ENCODE measurements at places on chromosomes 6 and 20.

DNA sequence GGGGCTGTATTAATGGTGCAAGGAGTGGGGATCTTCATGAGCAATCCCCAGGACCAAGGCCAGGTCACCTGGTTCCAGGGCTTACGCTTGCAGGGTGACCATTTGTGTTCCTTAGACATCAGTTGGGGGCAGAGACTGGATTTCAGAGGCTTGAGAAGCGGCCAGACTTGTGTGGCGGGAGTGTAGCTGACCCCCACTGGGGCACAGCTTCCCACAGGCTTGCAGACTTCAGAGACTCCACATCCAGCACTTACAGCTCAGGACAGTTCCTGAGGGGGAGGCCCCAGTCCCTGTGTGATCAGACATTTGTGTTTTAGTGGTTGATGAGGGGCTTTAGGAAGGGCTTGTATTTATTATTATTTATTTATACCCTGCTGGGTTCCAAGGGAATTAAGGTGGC is 15.3 kb downstream of the TJAP1 start:
- H3K4me3 ChIP-seq: no peak overlapping the region
- peaks cover 36% of the 10 kb centered on the region for H3K4me1 ChIP-seq
- no peak for DNase-seq
- H3K27ac ChIP-seq: no peak overlapping the region
- H3K36me3 ChIP-seq: peaks cover 7% of the 10 kb centered on the region

DNA sequence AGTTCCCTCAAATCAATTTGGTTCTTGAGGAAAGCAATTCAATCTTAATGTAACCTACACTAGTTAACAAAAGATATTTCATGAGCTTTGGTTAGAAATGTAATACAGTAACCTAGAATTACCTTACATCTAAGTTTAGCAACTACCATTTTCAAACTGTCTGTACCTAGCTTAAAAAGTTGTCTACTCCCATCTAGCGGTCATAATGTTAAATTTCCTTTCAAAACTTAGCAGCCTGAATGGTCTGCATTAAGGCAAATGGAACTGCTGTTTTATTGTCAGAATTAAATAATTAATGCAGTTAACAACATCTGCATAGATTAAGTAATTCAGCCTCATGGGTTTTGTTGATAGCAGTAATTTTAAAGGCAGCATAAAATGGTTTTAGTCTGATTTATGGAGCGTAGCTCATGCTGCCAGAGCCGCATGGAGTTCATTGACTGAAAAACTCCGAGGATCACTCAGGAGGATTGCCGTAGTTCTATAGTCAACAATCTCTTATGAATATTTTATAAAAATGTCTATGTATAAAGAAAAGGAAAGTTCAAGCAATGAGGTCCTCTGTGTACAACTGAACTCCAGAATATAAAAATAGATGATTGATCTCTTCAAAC is 485.4 kb upstream of the MANEA start:
- no peaks in the 10 kb centered on the region for H3K4me1 ChIP-seq
- H3K27ac ChIP-seq: no peak overlapping the region
- DNase-seq: no peak

DNA sequence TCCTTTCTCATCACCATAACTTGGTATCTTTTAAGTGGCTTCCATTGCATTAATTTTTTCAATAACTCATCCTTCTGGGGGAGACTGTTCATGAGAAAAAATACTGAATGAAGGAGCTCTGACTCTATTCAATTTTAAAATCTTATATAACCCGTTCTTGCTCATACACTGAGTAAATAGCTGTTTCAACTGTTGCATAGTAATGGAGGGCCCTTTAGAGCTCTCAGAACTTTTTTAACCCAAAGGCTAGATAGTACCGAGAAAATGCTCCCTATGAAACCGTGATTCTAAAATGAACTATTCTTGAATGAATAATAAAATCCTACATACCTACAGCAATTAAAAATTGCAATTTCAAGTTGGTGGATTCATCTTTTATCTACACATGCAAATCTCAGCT is 5.3 kb downstream of the SLC2A12 start:
- peaks cover 6% of the 10 kb centered on the region for H3K4me1 ChIP-seq
- no peak overlapping the region for H3K27ac ChIP-seq

DNA sequence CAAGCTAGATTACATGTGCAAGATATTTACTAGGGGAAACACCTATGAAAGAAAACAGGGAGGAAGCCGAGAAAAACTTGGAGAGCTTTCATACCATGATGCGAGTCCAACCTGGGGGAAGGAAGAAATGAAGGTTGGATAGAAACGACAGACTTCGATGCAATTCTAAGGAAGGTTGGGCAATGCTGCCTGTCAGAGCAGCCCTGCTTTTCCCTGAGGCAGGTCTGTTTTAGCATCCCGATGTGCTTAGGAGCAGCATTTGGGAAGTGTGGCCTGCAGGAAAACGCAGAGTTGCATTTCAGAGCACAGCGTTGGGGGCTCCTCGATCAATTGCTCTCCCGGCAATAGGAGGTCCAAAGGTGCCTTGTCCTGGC is 91.9 kb upstream of the DTNBP1 start:
- H3K27ac ChIP-seq: no peak overlapping the region
- no peaks in the 10 kb centered on the region for H3K27me3 ChIP-seq
- no peaks in the 10 kb centered on the region for H3K36me3 ChIP-seq
- no peak for DNase-seq
- H3K4me1 ChIP-seq: no peaks in the 10 kb centered on the region
- H3K4me3 ChIP-seq: no peak overlapping the region

- H3K4me1 ChIP-seq: no peaks in the 10 kb centered on the region
- DNase-seq: no peak
- H3K4me3 ChIP-seq: no peak overlapping the region
- no peaks in the 10 kb centered on the region for H3K36me3 ChIP-seq
- no peak overlapping the region for H3K27ac ChIP-seq
Measured at GRCh38 chr20:39911497-39911896, 777.5 kb downstream of the MAFB start.

DNA sequence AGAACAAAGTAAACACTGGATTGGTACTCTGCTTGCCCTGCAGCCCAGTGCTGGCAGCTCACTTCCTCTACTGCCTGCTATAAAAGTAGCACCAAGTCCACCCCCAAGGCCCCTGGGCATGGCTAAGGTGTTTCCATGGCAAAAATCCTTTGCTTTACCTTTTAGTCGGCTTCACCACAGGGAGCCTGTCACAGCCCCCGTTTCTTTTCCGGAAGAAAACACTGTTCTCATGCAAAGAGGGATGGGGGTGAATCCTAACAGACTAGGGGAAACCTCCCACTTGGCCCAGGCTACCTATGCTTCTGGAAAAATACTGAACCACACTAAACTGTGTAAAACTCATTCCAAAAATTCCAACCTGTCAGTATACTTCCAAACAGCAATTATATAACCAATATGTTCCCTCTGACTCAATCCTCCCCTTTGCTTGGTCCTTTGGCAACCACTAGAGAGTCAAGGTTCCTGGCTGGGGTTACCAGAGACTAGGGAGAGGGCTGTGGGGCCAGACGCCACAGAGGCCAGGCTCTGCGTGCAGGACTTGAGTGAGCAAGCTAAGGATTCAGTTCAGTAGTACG is 16.1 kb downstream of the PPIL1 start:
- H3K4me3 ChIP-seq: no peak overlapping the region
- H3K36me3 ChIP-seq: peaks cover 86% of the 10 kb centered on the region
- H3K27ac ChIP-seq: no peak overlapping the region
- no peak for DNase-seq
- peaks cover 26% of the 10 kb centered on the region for H3K4me1 ChIP-seq

GRCh38 chr20:1788044-1788443 is 107.2 kb upstream of the SIRPA start:
- no peaks in the 10 kb centered on the region for H3K27me3 ChIP-seq
- no peaks in the 10 kb centered on the region for H3K36me3 ChIP-seq

GRCh38 chr20:32964575-32964974 is 39.7 kb downstream of the SUN5 start:
- H3K36me3 ChIP-seq: no peaks in the 10 kb centered on the region
- H3K27ac ChIP-seq: no peak overlapping the region
- no peaks in the 10 kb centered on the region for H3K4me1 ChIP-seq
- H3K27me3 ChIP-seq: peaks cover 78% of the 10 kb centered on the region
- DNase-seq: no peak

DNA sequence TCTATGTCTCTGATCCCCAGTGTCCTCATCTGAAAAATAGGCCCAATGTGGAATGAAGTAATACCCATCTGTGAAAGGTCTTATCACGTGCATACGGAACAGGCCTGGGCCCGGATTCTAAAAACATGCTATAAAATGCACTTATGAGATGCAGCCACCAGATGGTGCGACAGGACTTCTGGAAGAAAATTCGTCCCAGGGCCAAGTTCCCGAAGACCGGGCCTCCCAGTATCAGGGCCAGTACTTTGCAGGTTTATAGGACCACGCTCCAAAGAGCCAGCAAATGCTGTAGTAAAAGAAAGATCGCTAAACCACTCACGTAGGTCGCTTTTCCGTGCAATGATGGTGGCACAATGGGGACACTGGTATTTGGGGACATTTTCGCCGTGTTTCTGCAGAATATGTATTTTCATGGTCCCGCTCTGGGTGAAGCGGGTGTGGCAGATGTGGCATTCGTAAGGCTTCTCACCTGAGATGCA is 10.6 kb downstream of the CTCFL start:
- H3K4me1 ChIP-seq: no peaks in the 10 kb centered on the region
- H3K27ac ChIP-seq: no peak overlapping the region
- no peak overlapping the region for H3K4me3 ChIP-seq

- no peak overlapping the region for H3K4me3 ChIP-seq
- no peak overlapping the region for H3K27ac ChIP-seq
- no peaks in the 10 kb centered on the region for H3K27me3 ChIP-seq
- no peak for DNase-seq
Measured at GRCh38 chr6:22956029-22956681, 386.8 kb downstream of the HDGFL1 start.

- H3K27ac ChIP-seq: no peak overlapping the region
- H3K27me3 ChIP-seq: no peaks in the 10 kb centered on the region
- no peaks in the 10 kb centered on the region for H3K4me1 ChIP-seq
Measured at GRCh38 chr20:11158146-11158545, 484.3 kb upstream of the JAG1 start.

GRCh38 chr20:12327205-12327604 is 409.5 kb downstream of the BTBD3 start:
- H3K4me1 ChIP-seq: no peaks in the 10 kb centered on the region
- no peak overlapping the region for H3K4me3 ChIP-seq
- H3K27ac ChIP-seq: no peak overlapping the region
- no peaks in the 10 kb centered on the region for H3K36me3 ChIP-seq
- no peak for DNase-seq
- no peaks in the 10 kb centered on the region for H3K27me3 ChIP-seq

DNA sequence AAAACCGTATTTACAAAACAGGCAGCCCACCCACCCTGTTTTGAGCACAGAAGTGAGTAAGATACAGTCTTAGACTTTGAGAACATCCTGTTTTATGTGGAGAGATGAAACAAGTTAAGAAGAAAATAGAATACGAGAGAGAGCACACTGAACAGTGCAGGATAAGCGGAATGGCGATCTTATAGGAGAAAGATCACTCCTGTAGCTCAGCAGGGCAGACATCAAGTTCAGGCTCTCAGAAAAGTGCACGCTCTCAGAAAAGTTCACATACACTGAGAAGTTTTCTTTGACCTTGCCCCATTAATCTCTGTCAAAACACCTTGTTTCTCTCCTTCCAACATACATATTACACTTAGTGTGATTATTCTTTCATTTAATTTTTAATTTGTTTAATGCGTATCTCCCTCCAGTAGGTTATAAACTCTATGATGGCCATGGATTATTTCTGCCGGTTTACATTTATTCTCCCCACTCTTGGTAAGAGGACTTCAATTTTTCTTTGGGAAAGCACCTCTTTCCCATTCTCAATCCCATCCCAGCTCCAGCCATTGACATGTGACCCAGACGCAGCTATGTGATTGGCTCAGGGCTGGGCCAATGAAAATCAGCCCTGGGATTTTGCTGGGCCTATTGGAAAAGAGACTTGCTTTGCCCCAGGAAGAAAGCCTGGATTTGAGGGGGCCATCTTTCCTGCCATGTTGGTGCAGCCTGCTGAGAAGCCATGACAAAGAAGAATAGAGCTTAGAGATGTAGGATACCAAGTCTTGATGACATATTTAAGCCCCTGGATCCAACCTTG is 16.2 kb downstream of the KCNB1 start:
- no peak overlapping the region for H3K4me3 ChIP-seq
- H3K36me3 ChIP-seq: no peaks in the 10 kb centered on the region
- H3K27ac ChIP-seq: no peak overlapping the region

GRCh38 chr20:48132834-48133233 is 347.6 kb upstream of the SULF2 start:
- H3K36me3 ChIP-seq: no peaks in the 10 kb centered on the region
- no peaks in the 10 kb centered on the region for H3K4me1 ChIP-seq
- H3K27me3 ChIP-seq: peaks cover 15% of the 10 kb centered on the region
- H3K4me3 ChIP-seq: no peak overlapping the region
- H3K27ac ChIP-seq: no peak overlapping the region

DNA sequence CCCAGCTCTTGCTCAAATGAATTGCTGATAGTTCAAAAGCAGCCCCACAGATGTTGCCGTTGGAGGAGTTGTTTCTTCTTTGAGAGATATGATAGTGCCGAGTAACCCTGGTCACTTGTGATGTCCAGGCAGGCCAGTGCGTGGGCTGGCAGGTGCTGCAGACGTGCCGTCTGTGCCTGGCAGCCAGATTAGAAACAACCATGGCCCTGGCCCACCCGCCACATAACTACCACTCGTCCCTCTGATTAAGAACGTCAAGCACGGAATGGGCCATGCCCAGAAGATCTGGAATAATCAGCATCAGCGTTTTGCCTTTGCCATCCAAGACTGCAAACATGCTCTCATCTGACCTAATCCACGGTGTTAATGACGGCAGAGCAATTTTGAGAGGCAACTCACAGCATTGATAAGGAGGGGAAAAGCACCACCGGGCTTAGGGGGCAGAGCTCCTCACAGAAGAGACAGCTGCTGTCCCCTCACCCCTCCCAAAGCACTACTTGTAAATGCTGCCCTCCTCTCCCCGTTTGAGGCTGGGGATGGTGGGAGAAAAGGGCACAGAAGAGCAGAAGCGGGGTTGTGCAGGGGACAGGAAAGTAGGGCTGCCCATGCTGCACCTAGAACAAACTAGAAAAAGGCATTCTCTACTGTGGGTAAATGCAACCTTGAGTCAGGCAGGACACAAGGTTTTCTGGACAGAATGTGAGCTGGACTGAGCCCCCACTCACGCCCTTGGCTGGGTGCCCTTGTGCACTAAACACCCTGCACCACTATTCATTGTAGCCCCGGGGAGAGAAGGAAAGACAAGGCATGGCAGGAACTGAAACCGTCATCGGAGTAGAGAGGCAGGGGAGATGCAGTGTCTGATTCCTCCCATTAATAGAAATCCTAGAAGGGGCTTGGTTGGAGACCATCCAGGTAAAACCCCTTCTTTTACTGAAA is 5.3 kb upstream of the CPNE5 start:
- H3K36me3 ChIP-seq: no peaks in the 10 kb centered on the region
- H3K4me1 ChIP-seq: peaks cover 51% of the 10 kb centered on the region
- no peak for DNase-seq
- H3K27me3 ChIP-seq: no peaks in the 10 kb centered on the region
- H3K27ac ChIP-seq: no peak overlapping the region

- H3K36me3 ChIP-seq: peaks cover 2% of the 10 kb centered on the region
- H3K4me1 ChIP-seq: no peaks in the 10 kb centered on the region
- no peak overlapping the region for H3K4me3 ChIP-seq
- DNase-seq: no peak
Measured at GRCh38 chr6:73639040-73639439, 14.8 kb downstream of the SLC17A5 start.
